MM.1S (cell line): ENCODE measurements at places on chromosomes 6 and 20.

DNA sequence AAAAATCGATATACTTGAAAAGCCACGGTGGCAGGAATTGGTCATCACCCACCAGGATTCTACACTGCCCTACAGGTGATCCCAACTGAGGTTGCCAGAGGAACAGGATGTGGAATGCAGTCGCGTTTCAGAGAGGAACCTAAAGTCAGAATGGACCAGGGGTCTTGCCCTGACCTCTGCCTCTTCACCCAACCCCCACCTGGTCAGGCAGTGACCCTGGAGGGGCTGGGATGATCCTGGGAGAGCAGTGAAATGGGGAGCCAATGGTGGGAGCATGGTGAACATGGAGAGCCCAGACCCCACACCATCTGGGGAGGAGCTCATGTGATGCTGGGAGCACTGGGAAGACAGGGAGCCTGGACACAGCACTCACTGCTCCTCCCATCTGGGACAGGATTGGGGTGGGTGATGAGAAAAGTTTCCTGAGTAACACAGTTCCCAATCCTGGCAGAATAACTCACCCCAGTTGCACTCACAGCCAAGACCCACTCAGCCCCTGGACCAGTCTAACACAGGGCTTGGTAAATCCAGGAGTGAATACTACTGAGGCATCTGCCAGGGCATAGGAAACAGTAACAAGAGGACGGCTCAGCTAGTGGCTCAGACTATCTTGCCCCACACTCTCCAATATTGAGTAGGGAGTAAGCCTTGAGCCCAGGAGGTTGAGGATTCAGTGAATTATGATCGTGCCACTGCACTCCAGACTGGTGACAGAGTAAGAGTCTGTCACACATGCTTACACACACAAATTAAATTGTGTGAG lies 1.7 kb upstream of the ULBP2 start:
- peaks cover 61% of the 10 kb centered on the region for H3K27me3 ChIP-seq
- no peak overlapping the region for H3K4me3 ChIP-seq
- no peak for DNase-seq
- H3K36me3 ChIP-seq: no peaks in the 10 kb centered on the region
- 0 out of 2 replicates have a peak, but pooled peaks cover 8% of the 10 kb centered on the region for H3K4me1 ChIP-seq

- 0 out of 2 replicates have a peak, but pooled peaks cover 6% of the 10 kb centered on the region for H3K4me1 ChIP-seq
- no peak overlapping the region for H3K4me3 ChIP-seq
- no peaks in the 10 kb centered on the region for H3K27me3 ChIP-seq
These were observed 250.4 kb downstream of the NKAIN2 start for GRCh38 chr6:124054034-124054433.

- H3K27ac ChIP-seq: no peak overlapping the region
- H3K4me3 ChIP-seq: no peak overlapping the region
These were observed 558 bp downstream of the LINC00237 start for GRCh38 chr20:21105429-21106170.

DNA sequence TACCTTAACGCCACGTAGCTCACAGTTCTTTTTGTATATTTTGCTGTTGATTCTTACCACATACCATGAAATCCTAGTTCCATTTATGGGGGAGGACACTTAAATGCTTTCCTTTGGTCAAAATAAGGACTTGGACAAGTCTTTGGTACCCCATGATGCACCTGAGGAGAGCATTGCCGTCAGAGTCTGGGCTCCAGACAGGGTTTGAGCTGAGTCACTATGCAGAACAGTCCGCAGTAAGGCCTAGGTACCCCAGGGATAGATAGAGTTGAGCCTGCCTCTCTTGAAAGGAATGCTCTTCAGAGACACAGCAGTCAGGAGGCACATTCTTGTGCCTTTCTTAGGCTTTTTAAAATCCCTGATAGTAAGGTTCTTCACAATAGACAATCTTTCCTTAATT lies 6.0 kb downstream of the PARD6B start:
- H3K27ac ChIP-seq: no peak overlapping the region
- H3K4me1 ChIP-seq: peaks cover 6% of the 10 kb centered on the region; the same call in 1 of the 2 replicates
- no peak overlapping the region for H3K4me3 ChIP-seq

DNA sequence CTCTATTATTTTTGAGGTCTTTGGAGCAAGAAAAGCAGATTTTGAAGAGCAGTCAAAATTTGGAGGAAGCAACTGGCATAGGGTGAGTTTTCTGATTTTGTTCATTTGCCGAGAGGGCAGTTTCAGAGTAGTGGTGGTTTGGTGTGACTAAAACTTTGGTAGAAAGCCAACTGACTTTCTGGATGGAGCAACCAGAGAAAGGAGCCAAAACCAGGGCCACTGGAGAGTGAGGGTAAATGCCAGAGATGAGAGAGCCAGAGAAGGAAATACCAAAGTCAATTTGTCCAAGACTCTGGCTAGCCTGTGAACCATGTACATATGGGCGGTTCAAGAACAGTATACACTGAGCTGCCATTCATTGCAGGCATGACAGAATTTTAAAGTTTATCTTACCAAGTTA lies 40.5 kb upstream of the ZBTB24 start:
- no peaks in the 10 kb centered on the region for H3K4me1 ChIP-seq
- no peaks in the 10 kb centered on the region for H3K36me3 ChIP-seq
- no peak for DNase-seq
- H3K27me3 ChIP-seq: no peaks in the 10 kb centered on the region
- no peak overlapping the region for H3K27ac ChIP-seq

DNA sequence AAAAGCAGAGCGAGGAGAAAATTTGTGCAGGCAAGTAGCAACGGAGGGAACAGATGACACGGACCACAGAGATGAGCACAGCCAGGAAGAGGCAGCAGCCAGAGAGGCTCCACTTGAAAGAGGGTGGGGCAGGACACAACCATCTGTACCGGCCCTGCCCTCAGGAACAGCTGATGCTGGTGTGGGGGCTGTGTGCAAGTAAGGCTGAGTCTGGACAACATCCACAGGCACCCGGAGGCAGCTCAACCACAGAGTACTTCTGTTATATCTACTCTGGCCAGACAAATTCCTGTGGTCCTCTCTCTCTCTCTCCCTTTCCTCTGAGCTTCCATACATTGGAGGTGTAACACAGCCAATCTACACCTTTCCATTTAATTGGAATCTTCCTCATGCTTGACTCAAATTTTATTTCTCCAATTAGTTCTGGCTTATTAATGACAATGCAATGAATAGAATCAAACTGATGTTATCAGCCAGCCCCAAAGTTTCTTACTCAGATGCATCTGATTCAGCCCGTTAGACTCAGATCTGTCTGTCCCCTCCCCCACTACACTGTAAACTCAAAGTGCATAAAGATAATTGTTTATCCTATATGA lies 24.9 kb downstream of the KIF13A start:
- DNase-seq: no peak
- no peaks in the 10 kb centered on the region for H3K4me1 ChIP-seq
- H3K27me3 ChIP-seq: no peaks in the 10 kb centered on the region
- H3K4me3 ChIP-seq: no peak overlapping the region
- H3K27ac ChIP-seq: no peak overlapping the region

- peak overlapping the region; percentile 98 for H3K27ac ChIP-seq
- peak; percentile 65 for DNase-seq
- H3K36me3 ChIP-seq: no peaks in the 10 kb centered on the region
- H3K4me3 ChIP-seq: peak overlapping the region; percentile 61
These were observed 117.2 kb upstream of the ESR1 start for GRCh38 chr6:151690303-151690702.

- no peaks in the 10 kb centered on the region for H3K27me3 ChIP-seq
- no peak overlapping the region for H3K4me3 ChIP-seq
- peaks cover 8% of the 10 kb centered on the region for H3K4me1 ChIP-seq
- H3K36me3 ChIP-seq: no peaks in the 10 kb centered on the region
- no peak overlapping the region for H3K27ac ChIP-seq
These were observed 50.8 kb upstream of the TGM3 start for GRCh38 chr20:2244993-2245392.

- no peak overlapping the region for H3K27ac ChIP-seq
- 0 out of 2 replicates have a peak, but pooled peaks cover 3% of the 10 kb centered on the region for H3K4me1 ChIP-seq
- H3K36me3 ChIP-seq: no peaks in the 10 kb centered on the region
- 0 out of 2 replicates have a peak, but pooled peaks cover 4% of the 10 kb centered on the region for H3K27me3 ChIP-seq
These were observed 115.3 kb upstream of the RIPOR2 start for GRCh38 chr6:25051083-25051482.

DNA sequence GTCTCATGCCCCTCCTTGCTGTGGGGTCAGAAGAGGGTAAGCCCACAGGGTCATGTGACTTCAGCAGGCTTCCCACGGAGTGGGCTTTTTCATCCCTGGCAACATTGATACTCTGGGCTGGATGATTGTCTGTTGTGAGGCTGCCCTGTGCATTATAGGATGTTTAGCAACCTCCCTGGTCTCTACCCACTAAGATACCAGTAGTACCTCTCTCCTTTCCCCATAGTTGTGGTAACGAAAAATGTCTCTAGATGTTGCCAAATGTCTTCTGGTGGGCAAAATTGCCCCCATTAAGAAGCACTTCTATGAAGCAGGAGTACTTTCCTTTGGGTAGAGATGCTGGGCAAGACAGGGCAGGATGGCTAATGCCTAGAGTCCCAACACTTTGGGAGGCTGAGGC lies 232.5 kb upstream of the ZNF217 start:
- no peak overlapping the region for H3K27ac ChIP-seq
- H3K36me3 ChIP-seq: no peaks in the 10 kb centered on the region
- H3K27me3 ChIP-seq: no peaks in the 10 kb centered on the region
- peaks cover 20% of the 10 kb centered on the region for H3K4me1 ChIP-seq

- peak; percentile 77 for DNase-seq
- H3K27ac ChIP-seq: no peak overlapping the region
- H3K4me3 ChIP-seq: 0 out of 2 replicates have a peak overlapping the region, but pooled peaks have one; percentile 10
- H3K4me1 ChIP-seq: peaks cover 24% of the 10 kb centered on the region
- peaks cover 19% of the 10 kb centered on the region; the same call in 1 of the 2 replicates for H3K27me3 ChIP-seq
These were observed 132.0 kb upstream of the RUNX2 start for GRCh38 chr6:45196121-45196520.

DNA sequence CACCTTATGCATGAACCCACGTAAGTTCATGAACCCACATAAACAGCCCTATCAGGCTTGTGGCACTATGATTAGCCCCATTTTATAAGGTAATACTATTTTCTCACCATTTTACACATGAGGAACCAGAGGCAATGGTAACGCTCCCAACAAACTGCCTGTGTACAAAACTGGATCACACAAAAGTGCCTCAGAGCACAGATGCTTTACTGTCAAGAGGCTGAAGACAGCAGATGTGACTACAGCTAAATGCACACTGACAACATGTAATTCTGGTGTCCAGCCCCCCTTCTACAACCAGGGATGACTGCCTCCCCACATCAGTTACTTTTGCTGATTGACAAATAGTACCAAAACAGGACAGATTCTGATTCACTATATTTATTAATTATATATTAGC lies 69.6 kb downstream of the GMDS start:
- H3K36me3 ChIP-seq: no peaks in the 10 kb centered on the region
- H3K27ac ChIP-seq: no peak overlapping the region
- no peaks in the 10 kb centered on the region for H3K27me3 ChIP-seq

GRCh38 chr6:25138233-25138933 lies 140.8 kb upstream of the CARMIL1 start:
- peaks cover 7% of the 10 kb centered on the region; the same call in 1 of the 2 replicates for H3K36me3 ChIP-seq
- peaks cover 16% of the 10 kb centered on the region for H3K4me1 ChIP-seq
- H3K4me3 ChIP-seq: peak overlapping the region; percentile 62
- DNase-seq: peak; percentile 80

DNA sequence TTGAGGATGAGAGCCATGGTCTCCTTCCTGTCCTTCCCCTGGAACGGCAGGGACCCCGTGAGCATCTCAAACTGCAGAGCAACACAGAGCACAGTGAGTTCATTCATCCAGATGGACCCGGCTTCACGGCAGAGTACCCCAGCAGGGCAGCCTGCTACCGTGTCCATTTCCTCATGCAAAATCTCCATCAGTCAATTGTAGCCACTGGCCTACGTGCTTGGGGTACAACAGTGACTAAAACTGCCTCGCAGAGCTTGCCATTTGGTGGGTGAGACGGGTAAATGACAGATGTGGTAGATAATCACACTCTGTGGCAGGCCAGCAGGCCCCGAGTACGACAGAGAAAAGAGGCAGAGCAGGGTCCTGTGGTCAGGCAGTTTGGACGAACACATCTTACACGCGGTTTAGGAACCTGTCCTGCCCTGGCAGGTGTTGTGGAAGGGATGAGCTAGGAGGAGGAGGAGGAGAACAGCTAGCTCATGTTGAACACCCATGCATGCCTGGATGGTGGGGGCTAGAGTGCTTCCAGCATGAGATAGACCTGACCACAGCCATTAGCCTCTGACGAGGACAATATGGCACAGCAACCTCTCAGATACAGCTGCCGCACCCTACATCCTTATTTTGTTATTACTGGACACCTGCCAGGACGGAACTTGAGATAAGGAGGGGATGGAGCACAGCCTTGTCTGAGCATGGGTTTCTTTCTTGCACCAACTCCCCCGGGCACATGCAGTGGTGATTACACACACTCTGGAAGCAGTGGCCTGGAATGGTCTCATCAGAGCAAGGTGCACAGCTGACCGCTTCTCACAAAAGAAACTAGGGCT lies 95.6 kb downstream of the RAMACL start:
- no peaks in the 10 kb centered on the region for H3K27me3 ChIP-seq
- no peaks in the 10 kb centered on the region for H3K36me3 ChIP-seq
- DNase-seq: no peak
- H3K27ac ChIP-seq: no peak overlapping the region

DNA sequence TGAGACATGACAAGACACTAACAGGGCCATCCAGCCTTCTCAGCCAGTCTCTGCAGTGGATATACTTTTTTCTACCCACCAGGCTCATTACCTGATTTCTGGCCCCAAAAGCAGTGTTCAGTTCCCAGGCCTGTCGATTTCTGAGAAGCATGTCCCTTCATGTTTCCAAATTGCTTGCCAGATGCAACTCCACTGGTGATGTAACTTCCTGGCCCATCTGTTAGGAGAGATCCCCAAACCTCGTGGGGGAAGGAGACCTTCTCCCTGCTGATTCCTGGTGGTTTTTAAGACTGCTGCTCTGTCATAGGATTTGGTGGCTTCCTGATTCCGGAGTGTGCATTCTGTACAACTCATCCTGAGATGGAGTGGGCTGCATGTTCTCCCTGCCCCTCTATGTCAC lies 31.6 kb upstream of the MRPS10 start:
- no peak overlapping the region for H3K4me3 ChIP-seq
- H3K27me3 ChIP-seq: no peaks in the 10 kb centered on the region
- H3K27ac ChIP-seq: no peak overlapping the region
- no peak for DNase-seq

- H3K36me3 ChIP-seq: no peaks in the 10 kb centered on the region
- H3K27ac ChIP-seq: no peak overlapping the region
- no peak overlapping the region for H3K4me3 ChIP-seq
These were observed 38.3 kb upstream of the CD2AP start for GRCh38 chr6:47439348-47439668.

GRCh38 chr6:5099537-5099936 lies 14.4 kb downstream of the PPP1R3G start:
- no peaks in the 10 kb centered on the region for H3K27me3 ChIP-seq
- H3K27ac ChIP-seq: no peak overlapping the region
- H3K4me3 ChIP-seq: no peak overlapping the region

- H3K4me1 ChIP-seq: no peaks in the 10 kb centered on the region
- H3K4me3 ChIP-seq: no peak overlapping the region
- DNase-seq: no peak
- no peaks in the 10 kb centered on the region for H3K27me3 ChIP-seq
These were observed 164.5 kb downstream of the MOXD1 start for GRCh38 chr6:132236744-132237143.

DNA sequence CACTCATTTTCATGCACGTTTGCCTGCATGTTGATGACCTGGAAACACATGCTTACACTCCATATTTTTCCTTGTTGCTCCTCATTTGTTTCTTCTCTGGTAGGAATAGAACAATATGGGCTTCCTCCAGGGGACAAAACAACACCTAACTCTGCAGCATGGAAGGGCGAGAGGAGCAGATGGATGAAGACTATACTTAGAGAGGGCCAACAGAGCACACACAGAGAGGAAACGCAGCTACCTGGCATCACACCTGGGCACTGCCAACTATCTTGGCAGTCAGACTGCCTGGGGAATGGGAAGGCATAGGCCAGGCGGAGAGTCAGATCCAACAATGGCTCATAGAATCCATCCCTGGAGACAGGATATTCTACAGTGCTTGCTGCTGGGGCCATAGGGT lies 290.9 kb downstream of the CD83 start:
- no peaks in the 10 kb centered on the region for H3K36me3 ChIP-seq
- no peaks in the 10 kb centered on the region for H3K27me3 ChIP-seq
- no peak overlapping the region for H3K27ac ChIP-seq
- H3K4me3 ChIP-seq: no peak overlapping the region
- no peaks in the 10 kb centered on the region for H3K4me1 ChIP-seq
